ENCODE measurements at places on chromosomes 7 and 10.

DNA sequence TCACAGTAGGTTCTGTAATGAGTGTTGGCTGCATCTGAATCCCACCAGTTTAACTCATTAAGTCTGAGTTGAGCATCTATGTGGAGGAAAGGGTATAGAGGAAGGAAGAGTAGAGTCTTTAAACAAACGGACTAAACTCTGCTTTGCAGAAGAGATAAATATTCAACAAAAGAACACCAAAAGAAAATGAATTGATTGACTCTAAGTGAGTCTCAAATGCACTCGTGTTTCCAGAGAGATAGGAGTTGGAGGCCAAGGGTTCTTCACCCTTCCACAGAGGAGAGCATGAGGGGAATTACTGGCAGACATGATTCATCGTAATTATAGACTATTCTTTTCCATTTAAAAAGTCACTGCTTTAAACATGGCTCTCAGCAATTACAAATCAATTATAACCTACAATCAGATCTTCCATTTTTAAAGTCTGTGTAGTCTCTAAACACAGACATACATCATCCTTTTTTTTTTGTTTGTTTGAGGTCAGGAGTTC lies 56.3 kb downstream of the PLPP4 start:
- DNase-seq = no peak

DNA sequence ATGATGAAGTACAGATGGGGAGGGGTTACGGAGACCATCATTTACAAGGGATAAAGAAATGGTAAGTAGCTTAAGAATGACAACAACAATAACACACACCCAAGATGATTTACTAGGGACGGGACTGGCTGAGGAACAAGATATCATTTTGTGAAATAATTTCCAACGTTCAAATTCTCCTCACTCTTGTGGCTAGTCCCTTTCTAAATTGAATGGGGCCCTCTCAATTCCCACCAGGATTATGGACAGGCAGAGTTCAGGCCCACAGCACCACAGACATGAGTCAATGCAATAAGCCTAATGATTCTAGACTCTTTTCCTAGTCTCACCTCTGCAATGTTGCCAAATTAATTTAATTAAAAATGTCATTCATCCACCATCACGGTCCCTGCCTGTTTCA lies 448.1 kb downstream of the KCNMA1 start:
- DNase-seq = no peak

GRCh38 chr10:30392564-30392990 lies 41.4 kb upstream of the MAP3K8 start:
- peak; percentile 63 for DNase-seq

DNA sequence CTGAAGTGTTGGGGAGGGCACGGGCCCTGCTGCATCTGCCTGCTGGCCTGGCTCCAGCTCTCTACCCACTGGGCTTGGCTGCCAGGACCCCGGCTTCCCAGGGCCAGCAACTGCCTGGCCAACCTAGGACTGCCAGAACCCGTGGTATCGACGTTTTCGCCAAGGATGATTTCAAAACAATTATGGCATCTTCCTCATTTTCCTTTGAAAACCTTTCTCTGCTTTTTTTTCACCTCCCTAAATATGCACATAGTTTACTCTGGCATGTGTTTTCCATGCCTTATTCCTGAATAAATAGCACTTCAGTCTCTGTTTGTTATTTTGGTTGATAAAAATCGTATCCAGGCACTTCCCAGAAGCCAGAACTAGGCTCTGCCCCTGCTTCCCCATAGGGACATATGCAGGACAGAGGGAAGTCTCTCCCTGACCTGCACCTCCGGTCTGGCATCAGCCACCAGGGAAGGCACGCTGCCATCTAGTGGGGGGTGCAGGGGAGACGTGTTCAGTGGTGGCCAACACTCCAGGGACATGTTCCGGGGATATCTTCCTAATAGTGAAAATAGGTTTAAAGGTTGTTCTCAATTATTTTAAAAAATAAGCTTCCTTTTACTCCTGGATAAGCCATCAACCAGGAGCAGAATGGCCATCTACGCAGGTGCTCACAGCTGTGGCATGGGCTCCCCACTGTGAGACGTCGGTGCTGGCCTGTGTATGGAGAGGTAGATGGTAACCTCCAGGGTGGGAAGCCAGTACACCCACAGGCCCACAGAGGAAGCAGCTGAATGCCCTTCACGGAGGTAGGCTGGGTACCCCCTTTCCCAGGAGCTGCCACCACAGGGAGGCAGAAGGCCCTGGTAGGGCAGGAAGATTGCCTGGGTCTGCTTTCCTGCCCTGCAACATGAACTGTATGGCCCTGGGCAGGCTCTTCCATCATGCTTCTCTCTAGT lies 30.7 kb upstream of the ANTXRL start:
- peak; percentile 48 for DNase-seq

- DNase-seq = no peak
Observed at GRCh38 chr7:156022483-156023459, 210.5 kb upstream of the SHH start.

- DNase-seq = no peak
Observed at GRCh38 chr10:24440817-24441797, 232.2 kb downstream of the KIAA1217 start.

GRCh38 chr7:102283477-102284189 lies 3.0 kb upstream of the SH2B2 start:
- DNase-seq = no peak

- DNase-seq = no peak
Observed at GRCh38 chr7:132964876-132965275, 117.0 kb downstream of the CHCHD3 start.

- no peak for DNase-seq
Observed at GRCh38 chr10:114353383-114353782, 50.9 kb downstream of the AFAP1L2 start.

DNA sequence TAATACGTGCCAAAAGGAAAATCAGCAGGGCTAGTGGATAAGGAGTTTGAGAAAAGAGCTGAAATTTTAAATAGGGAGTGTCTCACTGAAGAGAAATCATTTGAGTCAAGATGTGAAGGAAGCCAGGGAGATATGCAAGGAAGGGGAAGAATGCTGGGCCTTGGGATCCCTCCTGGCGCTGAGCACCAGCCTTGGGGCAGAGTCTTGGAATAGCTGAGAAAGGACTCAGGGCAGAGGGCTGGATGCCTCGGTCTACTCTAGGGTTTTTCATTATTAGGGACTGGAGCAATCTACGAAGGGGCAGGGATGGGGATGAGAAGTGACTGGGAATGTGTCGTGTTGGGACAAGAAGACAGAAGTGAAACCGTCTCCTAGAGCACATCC lies 484 bp downstream of the ZWINT start:
- DNase-seq = no peak

DNA sequence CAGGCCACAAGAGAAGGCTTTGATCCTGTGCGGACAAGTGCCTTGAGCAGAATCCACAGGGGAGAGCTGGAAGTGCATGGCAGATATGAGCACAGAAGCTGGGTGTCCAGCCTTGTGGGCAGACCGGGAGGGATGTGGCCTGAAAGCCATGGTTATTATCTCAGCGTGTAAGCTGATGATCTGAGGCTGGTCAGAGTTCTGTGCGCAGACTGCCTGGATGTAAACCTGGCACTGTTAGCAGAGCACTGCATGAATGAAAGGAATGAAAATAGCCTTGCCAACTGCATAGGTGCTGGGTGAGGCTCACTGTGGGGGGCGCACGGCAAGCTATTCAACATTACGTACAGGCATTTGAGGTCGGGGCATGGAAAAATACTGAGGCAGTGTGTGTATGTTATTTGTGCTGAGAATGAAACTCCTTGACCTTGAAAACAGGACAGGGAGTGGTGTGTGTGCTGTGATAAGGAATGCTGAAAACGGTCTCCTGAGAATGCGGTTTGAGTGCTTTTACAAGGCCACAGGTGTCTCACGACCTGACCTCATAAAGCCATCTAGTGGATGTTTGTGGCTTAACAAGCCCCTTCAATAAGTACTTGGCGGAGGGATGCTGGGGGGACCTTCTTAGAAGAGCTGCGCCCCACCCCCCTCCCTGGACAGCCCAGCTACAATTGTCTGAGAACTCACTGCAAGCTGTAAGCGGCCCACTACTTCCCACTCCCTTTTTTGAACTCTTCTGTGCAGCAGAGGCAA lies 18.7 kb downstream of the AKR1C1 start:
- no peak for DNase-seq

GRCh38 chr10:6843481-6843881 lies 263.4 kb upstream of the PRKCQ start:
- no peak for DNase-seq

DNA sequence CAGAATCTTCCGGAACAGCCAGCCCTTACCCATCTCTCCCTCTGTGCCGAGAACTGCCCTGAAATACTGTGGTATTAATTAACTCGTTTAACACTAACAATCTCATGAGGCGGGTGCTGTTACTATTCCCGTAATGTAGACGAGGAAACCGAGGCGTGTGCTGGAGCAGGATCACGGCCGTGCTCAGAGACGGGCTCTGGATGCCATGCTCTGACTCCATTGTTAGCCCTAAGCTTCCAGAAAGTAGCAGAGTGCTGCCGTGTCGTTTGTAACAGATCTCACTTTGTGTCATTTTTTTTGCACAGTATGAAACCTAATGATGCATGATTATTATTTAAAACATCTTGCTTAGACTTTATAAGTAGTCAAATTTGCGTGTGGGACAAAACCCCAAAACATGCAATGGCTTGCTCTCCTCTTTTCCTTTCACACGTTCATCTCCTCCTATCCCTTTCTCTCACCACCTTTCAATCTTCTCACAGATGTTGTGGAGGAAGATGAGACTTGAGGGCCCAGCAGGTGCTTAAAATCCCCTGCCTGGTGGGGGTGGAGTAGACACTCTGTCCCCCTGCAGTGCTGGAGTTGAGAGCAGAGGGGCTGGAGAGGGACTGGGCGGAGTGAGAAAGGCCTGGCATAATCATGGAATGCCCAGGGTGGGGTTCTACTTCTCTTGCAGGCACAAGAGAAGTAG lies 482 bp upstream of the ACTR3C start:
- no peak for DNase-seq

DNA sequence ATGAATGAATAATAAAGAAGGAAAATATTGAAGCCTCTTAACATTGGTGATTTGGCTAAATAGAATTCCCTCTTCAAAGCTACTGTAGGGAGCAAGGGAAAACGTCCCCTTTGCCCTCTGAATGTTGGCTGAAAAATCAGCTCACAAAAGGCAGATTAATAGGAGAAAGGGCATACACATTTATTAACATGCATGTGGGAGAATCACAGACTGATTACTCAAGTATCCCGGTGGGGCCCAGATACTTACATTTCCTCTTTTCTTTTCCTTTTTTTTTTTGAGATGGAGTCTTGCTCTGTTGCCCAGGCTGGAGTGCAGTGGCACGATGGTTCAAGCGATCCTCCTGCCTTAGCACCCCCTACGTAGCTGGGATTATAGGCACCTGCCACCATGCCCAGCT lies 68.5 kb downstream of the HK1 start:
- no peak for DNase-seq

DNA sequence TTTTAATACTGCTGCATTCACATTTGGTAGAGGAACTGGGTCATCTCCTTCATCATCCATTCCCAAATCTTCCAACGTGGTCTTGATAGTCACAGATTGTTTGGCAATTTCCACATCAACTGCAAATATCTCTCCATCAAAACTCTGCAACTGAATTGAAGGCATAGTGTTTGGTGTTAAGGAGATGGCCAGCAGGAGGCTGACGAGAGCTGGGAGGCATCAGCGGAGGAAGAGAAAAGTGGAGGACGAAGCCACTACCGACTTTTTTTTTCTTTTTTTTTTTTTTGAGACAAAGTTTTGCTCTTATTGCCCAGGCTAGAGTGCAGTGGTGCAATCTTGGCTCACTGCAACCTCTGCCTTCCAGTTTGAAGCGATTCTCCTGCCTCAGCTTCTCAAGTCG lies 205.0 kb upstream of the KCTD7 start:
- DNase-seq = no peak

GRCh38 chr7:109126404-109127050 lies 556.9 kb downstream of the DNAJB9 start:
- DNase-seq = no peak

- no peak for DNase-seq
Observed at GRCh38 chr10:76723844-76724243, 913.8 kb downstream of the KCNMA1 start.
